Cardiac septum (tissue), 1 donor: ENCODE measurements at places on chromosomes 2 and 18. TPM values are rescaled to one million over a fixed set of nuclear protein-coding genes. Genes with fewer than 3 reads are reported as not detected.

DLGAP1 gene
- 6.5 TPM for total RNA-seq

- DNase-seq = no peak
Observed at GRCh38 chr2:190562121-190562520, 27.6 kb upstream of the NEMP2 start.

- DNase-seq = no peak
Observed at GRCh38 chr2:150732064-150732463, 244.6 kb upstream of the RND3 start.

DAW1 gene
- not detected for total RNA-seq

DNA sequence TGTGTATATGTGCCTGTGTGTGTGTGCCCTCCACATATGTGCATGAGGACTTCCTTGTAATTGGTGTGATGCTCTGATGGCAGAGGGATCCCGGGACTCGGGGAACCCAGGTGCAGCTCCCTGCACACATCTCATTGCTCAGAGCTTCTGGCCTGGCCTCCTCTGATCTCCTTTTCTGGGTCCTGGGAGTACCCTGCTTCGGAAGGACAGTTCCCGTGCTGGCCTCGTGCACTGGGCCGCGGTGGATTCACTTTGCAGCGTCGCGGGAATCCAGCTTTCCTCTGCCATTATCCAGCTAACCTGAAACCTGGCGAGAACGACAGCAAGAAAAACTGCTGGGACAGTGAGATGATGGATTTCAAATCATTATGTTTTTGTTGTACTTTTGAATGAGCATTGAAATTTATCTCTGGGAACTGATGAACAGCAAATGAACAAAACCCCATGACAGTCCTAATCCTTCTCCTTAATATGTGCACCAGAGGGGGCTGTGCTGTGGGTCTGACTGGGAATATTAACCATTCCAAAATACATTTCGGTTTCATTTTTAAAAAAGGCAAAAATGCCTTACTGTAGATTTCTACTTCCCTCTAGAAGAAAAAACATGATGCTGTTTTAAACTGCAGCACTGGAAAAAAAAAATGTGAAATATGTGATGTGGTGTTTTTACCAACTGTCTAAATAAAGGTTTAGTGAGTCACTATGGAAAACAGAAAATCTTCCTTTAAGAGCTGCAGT lies 78.2 kb downstream of the PTGR3 start:
- peak; percentile 43 for DNase-seq

UCN gene
- 2.1 TPM for total RNA-seq

DNA sequence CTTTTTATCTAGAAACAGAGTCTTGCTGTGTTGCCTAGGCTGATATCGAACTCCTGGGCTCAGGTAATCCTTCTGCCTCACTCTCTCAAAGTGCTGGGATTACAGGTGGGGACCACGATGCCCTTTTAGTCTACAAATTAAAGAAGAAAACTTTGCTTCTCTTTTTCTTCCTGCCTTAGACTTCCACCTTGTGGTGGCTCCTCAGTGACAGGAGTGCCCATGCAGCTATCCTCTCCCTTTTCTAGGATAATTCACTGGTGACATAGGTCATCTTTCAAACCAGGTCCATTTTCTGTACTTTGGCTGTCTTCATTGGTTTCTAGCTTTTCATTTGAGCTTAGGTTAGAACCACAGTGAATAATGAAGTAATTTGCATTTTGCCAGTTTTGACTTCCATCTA lies 13.6 kb downstream of the DCAF17 start:
- DNase-seq = no peak

- DNase-seq = no peak
Observed at GRCh38 chr2:63865159-63865799, 23.6 kb downstream of the UGP2 start.

GALR1 gene
- total RNA-seq = 0.08 TPM

DNA sequence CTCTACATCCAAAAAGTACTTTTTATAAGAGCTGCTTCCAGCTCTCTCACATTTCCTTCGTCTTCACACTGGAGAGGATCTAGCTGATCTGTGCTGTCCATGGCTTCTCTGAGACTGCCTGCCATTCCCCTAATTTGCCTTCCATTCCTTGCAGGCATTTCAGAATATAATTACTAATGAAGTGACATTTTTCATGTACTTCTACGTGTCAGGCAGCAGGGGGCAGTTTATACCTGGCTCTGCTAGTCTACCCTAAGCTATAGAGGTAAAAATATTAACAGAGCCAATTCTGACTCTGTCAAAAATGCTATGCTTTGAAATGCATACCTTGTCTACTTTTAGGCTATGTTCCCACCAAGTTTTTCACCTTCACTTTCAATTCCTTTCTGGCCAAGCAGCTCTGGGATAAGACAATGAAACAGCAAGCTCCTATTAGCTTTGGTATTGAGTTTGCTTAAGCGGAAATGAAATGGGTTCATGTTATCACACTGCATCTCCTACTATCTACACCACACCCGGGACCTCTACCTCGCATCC lies 81.9 kb downstream of the MEP1B start:
- no peak for DNase-seq

DNA sequence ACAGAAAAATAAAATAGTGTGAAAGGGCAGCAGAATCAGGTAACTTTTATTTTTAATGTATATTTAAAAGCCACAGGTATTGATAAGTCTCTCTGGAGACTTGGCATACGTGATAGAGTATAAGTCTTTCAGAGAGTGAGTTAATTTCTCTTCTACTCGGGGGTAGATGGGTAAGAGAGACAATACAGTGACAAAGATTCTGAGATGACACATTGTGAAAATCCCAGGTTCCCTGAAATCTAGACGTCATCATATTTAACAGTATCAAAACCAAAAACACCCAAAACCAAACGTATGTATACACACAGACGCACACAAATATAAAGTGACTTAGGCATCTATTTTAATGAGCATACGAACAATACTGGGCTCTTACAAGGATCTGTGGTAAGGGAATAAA lies 33.3 kb downstream of the NIF3L1 start:
- DNase-seq = no peak

DNA sequence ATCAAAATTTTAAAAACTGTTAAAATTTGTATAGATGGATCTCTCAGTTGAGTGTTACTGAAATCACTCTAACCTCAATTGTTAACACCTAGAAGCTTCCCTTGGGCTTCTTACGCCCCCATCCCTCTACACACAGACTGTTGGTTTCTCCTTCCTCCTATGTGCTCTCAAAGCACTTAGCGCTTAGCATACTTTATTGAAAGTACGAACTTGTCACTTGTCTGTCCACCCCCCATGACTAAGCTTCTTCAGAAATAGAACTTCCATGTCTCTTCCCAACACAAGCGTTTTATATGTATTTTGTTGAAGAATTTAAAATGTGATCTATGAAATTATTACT lies 441 bp downstream of the MPHOSPH10 start:
- no peak for DNase-seq

- DNase-seq = peak; percentile 41
Observed at GRCh38 chr2:100978582-100979191, 23.4 kb upstream of the RPL31 start.

DNA sequence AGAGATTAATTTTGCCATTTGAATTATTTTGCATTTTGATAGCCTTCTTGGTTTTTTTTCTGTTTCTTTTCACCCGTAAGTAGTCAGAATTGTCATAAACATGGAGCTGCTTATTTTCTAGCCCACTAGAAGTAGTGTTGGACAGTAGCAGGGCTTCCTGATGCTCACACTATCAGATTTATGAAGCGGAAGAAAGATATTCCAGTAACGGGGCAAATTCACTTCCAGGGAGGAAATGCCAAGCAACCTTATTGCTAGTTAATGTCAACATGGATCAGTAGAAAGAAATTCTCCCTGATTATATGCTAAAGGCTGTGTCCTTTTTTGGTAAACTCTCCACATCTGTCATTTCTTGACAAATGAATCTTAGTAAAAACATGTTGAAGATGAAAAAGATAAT lies 19.2 kb upstream of the ADAM23 start:
- no peak for DNase-seq

GRCh38 chr2:166572937-166573336 lies 78.9 kb upstream of the SCN7A start:
- no peak for DNase-seq

DNA sequence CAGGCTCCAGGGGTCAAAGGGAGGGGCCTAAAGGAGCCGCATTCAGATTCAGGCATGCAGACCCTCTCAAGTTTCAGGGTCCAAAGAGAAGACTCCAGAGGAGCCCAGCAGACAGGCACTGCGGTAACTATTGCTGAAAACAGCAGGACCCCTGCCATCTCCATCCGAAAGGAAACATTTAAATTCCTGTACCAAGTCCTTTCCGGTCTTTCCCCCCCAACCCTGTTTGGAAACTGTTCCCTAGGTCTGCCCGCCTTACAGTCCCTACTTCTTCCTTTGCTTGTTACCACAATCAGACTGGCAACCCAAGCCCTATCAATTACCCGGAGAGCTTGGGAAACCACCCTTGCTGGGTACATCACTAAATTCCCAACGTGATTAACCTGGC lies 82.0 kb downstream of the DNMT3A start:
- DNase-seq = no peak

DNA sequence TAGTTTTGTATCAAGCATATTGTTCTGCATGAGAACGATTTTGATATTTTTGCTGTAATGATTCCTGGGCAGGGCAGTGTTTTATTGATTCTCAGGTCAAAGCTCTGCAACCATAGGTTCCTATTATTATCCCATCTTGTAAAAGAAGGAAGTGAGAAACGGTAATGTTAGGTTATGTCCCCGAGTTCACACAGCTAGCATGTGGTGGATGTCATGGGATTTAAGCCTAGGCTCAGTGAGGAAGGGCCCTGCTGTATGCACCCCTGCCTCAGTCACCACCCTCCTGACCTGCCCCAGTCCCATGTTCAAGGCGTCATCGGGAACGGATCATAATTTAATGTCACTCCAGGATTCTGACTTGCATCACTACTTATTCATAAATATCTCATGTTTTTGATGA lies 10.7 kb downstream of the ACP1 start:
- no peak for DNase-seq

MEP1B gene
- 0.13 TPM for total RNA-seq

GRCh38 chr2:155026651-155027174 lies 328.2 kb downstream of the KCNJ3 start:
- DNase-seq = no peak

ASB18 gene
- 44.4 TPM for total RNA-seq

DNA sequence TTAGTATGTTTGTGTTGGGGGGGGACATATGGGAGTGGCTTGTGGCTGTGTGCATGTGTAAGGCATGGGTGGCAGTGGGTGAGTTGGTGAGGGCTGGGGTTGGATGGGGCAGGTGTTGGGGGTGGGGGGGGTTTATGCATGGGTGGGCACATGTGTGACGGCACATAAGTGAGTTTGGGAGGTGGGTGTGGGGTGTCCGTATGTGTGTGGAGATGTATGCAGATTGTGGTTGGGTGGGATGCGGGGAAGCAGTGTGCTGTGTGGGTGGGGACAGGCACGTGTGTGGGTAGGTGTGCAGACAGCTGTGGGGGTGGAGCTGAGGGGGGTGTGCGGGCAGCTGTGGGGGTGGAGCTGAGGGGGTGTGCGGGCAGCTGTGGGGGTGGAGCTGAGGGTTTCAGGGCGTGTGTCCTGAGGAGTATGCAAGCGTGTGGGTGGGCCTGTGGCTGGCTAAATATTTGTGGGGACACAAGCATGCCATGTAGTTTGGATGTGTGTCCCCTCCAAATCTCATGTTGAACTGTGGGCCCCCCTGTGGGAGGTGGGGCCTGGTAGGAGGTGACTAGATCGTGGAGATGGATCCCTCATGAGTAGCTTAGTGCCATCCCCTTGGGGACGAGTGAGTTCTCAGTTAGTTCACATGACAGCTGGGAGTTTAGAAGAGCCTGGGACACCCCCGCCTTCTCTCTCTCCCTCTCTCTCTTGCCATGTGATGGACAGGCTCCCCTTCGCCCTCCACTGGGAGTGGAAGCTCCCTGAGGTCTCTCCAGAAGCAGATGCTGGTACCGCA lies 59.4 kb downstream of the ANKMY1 start:
- no peak for DNase-seq

KANSL1L gene
- 25.9 TPM for total RNA-seq

DNA sequence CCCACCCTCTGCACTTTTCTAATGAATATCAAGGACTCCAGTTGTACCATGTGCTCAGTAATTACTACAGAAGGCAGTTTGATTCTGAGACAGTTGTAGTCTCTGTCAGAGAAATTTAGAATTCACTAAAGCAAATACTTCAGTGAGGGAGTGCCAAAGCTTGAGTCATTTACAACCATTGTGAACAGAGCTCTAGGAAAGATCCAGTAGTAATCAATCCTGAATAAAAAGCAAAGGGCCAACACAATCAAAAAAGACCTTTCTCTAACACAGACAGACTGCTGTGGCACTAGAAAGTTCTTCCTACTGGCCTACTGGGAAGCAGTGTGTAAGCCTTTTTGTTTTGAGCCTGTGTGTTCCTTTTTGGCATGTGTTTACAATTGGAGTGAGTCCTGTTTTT lies 135.6 kb upstream of the UNC80 start:
- DNase-seq = no peak

CCDC141 gene
- total RNA-seq = 162 TPM

SERPINB12 gene
- not detected for total RNA-seq

TTR gene
- not detected for total RNA-seq

GRCh38 chr2:30626397-30626796 lies 179.4 kb downstream of the LCLAT1 start:
- no peak for DNase-seq

- no peak for DNase-seq
Observed at GRCh38 chr2:17634997-17635396, 94.5 kb downstream of the VSNL1 start.
